ENCODE measurements at places on chromosomes 1 and 21.

DNA sequence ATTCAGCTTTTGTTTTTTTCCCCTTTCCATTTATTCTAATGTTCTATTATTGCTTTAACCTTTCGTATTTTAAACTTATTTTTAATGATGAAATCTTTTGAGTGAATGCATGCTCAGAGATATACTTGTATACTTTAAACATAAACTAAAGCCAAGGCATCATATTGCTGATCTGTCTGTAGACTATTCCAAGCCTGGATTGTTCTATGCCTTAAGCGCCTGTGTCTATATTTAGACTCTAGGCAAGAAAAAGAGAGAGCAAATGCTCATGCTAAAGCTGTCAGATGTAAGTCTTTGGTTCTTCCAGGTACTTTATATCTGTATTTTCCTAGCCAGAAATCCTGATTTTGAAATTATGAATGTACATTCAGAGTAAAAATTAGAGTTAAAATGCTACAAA is 14.4 kb downstream of the SH3GLB1 start:
- no peak for DNase-seq

GRCh38 chr1:78676993-78677392 is 27.4 kb downstream of the IFI44 start:
- DNase-seq = no peak

- DNase-seq = no peak
Observed at GRCh38 chr1:223848536-223848935, 2.8 kb upstream of the TP53BP2 start.

GRCh38 chr21:20875742-20876141 is 122.5 kb upstream of the NCAM2 start:
- DNase-seq = no peak

- DNase-seq = no peak
Observed at GRCh38 chr1:158933621-158934020, 2.3 kb downstream of the PYHIN1 start.

- no peak for DNase-seq
Observed at GRCh38 chr1:177119311-177119710, 45.2 kb downstream of the ASTN1 start.

GRCh38 chr1:10188133-10188650 is 22.2 kb upstream of the KIF1B start:
- no peak for DNase-seq
